Amygdala (tissue), 56 donors: ENCODE measurements at places on chromosomes 6 and 20.

- no peak for DNase-seq
Observed at GRCh38 chr6:3226042-3226441, 1.4 kb downstream of the TUBB2B start.

DNA sequence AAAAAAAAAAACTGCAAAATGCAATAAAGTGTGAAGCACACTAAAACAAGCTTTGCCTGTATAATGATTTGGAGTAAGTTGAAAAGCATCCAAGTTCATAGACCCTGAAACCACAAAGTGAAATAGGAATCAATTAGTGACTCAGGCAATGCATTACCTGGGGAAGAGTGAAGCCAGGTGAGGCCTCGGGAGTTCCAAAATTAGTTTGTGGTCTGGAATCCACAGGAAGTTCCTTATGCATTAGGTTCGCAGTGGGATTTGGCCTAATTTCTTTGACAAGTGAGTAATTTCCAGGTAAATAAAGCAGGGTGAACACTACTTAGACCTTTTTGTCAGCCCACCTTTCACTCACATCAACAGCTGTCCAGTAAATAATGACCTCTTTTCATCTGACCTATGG is 490.8 kb downstream of the CBLN4 start:
- DNase-seq: no peak

GRCh38 chr6:12459945-12460661 is 169.9 kb downstream of the EDN1 start:
- DNase-seq: no peak

GRCh38 chr20:63740627-63741353 is 1.2 kb downstream of the SLC2A4RG start:
- DNase-seq: no peak

GRCh38 chr6:166296035-166296883 is 11.9 kb downstream of the PRR18 start:
- no peak for DNase-seq

DNA sequence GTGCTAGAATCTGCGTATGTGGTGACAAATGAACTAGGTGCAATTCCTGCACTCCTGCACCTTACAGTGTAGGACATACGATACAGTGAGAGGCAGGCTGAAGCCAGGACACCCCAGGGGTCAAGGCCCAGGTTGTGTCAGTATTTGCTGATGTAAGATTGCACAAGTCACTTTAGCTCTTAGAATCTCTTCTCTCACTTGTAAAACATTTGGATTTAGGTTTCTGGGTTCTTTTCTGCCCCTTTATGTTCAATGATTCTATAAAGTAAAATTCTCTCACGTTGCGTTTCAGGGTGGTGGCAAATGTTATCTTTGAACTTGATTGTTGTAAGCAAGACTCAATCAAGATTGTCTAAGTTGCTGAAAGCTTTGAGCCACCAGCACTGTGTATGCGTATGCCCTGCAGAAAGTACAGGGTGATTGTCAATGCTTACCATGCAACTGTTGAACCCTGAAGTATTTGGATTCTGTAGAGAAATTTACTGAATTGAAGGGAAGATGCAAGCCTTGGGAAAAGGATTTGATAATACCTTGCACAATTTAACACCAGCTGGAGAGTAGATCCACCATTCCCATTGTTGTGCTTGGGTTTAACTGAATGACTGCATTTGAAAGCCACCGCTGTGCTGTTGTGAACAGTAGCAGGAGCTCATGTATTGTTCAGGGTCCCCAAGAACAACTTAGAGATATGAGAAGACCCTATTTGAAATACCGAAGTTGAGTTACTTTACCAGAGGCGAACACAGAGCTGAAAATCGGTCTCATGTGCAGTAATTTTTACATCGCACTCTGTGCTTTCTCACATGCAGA is 106.1 kb upstream of the CITED2 start:
- no peak for DNase-seq

DNA sequence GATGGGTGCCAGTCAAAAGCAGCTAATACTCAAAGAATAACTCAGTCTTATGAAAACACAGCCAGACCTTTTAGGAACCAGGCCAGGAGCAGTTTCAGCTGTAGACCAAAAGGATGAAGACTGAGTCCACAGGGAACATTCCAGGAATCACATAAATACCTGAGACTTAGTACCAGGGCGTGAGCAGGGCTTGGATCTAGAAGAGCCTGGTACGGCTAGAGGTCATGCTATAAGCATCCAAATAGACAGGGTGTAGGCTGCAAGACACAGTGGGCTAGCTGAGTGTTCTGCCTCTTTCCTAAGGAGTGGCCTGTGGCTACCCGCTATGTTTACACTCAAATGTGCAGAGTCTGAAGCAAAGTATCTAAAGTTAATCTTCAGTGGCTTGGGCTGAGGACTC is 29.5 kb upstream of the LRRC1 start:
- DNase-seq: no peak

DNA sequence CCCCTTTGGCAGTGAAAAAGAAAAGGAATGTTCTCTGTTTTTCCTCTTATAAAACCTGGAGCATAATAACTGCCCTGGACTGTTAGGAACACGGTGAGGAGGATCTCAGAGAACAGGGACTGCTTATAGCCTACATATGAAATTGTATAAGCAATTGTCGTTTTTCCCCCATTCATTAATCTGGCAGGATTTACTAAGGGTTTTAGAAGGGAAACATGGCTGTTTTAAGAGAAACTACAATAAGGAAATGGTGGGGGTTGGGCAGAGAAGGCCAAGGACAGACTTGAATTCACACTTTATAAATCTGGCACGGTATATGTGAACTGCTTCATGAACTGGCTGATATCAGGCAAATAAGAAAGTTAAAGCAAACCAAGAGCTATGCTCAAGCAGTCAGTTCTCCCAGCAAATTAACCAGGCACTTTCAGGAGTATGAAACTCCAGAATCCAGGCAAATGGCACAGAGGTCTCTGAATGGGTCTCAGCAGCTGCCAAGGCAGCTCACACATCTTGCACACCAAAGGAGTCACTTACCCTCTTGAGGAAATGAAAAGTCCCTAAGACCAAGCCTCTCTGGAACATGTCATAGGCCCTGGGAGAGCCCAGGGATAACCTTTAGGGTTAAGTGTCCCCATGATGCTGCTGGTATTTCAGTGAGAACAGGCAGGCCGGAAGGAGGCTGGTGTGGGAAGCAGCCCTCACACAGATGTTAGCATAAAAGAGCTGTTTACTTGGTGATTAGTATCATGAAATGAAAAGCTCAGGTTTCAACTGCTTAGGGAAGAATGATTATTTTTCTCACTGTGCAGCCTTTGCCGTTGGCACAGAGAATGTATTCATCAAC is 260.5 kb upstream of the MARCKS start:
- DNase-seq: no peak

DNA sequence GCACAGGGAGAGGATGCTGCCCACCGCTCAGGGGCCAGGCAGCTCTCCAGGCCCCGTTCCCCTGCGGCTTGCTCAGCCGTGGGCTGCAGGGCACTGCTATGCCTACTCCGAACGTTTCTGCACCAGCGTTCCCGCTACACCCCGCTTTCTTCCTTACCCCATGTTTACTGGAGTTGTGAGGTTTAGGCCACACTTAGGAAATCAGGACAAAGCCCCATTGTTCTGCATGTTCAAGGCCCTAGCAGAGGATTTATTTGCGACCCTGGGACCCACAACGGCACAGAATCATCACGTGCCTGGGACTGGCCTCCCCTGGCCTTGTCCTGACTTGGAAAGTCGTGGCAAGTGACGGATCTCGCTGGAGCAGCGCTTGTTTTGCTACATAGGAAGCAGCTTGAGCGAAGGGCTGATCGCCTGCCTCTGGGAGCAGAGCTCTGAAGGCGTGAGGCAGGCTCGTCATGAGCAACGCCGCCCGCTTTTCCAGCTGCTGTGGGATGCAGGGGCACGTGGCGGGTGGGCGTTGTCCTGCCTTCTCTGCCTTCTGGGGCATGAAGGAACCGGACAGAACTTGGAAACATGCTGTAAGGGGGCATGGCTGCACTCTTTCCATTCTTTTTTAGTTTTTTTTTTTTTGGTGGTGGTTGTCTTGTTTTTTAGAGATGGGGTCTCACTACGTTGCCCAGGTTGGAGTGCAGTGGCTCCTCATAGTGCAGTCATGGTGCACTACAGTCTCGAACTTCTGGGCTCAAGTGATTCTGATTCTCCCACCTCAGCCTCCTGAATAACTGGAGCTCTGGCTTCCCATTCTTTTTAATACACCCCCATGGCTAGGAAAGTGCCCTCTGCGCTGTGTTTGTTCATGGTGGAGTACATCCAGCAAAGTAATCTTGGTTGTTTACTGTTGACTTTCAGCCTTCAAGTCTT is 14.6 kb upstream of the TMEM181 start:
- no peak for DNase-seq

DNA sequence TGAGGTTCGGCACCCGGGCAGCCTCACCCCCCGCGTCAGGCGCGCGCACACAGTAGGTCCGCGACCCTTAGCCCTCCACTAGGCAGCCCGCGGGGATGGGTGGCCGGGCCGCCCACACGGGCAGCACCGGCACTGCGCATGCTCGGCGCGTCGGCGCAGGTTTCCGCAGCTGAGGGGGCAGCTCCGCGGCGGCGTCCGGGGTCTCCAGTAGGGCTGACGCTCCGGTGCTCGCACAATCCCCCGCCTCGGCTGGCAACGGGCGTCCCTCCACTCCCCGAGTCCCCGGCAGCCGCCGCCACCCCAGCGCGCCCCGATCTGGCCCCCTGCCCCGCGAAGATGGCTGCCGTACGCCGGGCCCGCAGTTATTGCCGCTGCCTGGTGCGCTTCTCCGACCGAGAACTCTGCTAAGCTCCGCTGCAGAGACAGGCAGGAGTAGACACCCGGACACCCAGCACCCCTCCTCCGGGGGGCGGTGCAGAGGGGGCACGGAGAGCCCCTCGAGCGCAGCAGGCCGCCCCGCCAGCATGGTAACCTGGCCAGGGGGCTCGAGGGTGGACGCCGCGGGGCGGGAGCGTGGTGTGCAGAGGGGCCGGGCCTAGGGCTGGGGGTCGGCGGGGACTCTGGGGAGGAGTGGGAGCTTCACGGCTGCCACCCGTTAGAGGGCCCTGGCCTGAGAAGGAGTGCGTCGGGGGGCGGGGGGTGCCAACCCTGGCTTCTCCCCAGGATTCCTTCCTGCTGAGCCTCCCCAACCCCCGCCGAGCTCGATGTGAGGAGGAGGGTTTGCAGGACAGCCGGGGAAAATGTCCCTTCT is at the start of gene FBXO9:
Gene FBXO9, plus strand, starts transcription at position 139 of the 811 bp plus-strand sequence. Its CDS starts 386 bp downstream, at position 525.
- peak; percentile 67 for DNase-seq

GRCh38 chr20:62797671-62798532 is 1.6 kb downstream of the MRGBP start:
- DNase-seq: no peak

DNA sequence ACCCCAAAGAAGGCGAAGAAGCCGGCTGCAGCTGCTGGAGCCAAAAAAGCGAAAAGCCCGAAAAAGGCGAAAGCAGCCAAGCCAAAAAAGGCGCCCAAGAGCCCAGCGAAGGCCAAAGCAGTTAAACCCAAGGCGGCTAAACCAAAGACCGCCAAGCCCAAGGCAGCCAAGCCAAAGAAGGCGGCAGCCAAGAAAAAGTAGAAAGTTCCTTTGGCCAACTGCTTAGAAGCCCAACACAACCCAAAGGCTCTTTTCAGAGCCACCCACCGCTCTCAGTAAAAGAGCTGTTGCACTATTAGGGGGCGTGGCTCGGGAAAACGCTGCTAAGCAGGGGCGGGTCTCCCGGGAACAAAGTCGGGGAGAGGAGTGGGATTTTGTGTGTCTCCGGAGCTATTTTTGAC is 69.6 kb downstream of the HFE start:
- DNase-seq: no peak

- no peak for DNase-seq
Observed at GRCh38 chr6:40352006-40352405, 235.2 kb downstream of the LRFN2 start.

DNA sequence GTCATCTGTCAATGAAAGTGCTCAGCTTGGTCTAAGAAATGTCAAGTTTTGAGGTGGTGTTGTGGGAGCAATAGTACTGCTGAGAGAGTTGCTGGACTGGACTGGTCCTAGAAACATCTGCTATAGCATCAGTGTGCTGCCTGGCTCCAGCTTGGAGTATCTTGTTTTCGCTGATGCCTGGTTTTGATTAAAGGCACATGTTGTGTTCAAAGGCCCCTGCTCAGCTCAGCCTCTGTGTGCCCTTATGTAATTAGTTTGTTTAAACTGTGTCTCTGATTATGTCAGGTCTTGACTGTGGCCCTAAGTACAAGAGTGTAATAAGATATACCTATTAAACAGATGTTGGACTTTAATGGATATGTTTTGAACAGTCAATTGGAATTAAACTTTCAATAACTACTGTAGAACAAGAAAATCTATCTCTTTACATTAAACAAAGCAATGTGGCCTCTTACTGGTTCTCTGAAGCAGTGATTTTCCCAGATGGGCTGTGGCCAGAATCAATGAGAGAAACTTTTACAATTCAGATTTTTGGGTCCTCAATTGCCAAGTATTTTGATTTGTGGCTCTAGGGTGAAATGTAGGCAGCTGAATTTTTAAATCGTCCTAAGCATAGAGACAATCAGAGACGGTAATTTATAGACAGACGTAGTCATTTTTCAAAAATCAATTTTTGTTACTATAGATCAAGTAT is 668.2 kb downstream of the DHX35 start:
- no peak for DNase-seq

- DNase-seq: no peak
Observed at GRCh38 chr6:167472880-167473279, 148.0 kb downstream of the TTLL2 start.

- no peak for DNase-seq
Observed at GRCh38 chr6:169972101-169972651, 220.8 kb downstream of the ERMARD start.

GRCh38 chr6:85673198-85674139 is 30.8 kb upstream of the SYNCRIP start:
- DNase-seq: no peak

DNA sequence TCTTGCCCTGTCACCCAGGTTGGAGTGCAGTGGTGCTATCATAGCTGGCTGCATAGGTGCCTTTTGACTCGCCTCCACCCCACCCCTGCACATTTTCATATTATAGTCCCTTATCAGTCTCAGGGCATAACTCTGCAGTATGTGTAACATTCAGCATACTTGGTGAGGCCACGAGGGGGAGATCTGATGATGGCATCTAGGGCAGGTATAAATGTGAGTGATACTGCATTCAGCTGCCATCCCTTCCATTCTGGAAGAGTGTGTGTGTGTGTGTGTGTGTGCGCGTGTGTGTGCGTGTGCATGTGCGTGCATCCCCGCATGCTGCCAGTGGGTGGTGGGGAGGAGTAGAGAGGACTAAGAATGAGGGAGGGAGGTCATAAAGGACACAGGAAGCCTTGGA is 81.4 kb downstream of the JARID2 start:
- DNase-seq: no peak
